ENCODE measurements at places on chromosomes 13 and 19.

DNA sequence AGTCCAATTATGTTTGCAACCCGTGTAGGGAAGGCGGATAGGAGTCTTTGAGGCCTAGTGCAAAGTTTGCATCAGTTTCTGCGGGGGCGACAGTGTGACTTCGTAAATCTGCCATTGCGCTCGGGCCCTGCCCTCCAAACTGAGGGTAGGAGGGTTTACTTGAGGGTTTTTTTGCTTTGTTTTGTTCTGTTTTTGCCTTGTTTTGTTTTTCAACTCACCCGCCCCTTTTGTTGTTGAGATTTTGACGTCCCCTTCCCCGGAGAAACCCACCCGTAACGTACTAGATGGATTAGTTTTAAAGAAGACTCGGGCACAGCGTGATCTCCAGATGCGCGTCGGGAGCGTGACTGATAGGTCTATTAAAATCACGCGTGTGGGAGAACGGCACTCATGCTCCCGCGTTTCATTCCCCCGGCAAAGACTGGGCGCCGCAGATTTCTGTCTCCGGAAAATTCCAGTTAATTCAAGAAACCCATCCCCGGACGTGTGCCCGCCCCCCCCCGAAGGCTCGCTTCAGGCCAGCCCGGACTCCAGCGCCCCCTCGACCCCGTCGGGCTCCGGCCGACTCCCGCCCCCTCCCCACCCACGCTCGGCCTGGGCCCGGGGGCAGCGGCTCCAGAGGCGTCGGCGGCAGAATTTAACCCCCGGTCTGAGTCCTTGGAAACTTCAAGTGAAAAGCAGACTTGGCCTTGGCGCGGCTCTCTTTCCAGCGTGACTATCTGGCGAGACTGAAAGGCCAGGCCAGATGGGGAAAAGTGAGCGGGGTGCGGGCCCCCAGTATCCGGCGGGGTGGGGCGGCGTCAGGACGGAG lies 5.0 kb downstream of the SOX1 start:
- no peak for DNase-seq

GRCh38 chr19:3669947-3670795 lies 30.1 kb downstream of the PIP5K1C start:
- no peak for DNase-seq

GRCh38 chr13:102183509-102184182 lies 218.2 kb downstream of the FGF14 start:
- no peak for DNase-seq

DNA sequence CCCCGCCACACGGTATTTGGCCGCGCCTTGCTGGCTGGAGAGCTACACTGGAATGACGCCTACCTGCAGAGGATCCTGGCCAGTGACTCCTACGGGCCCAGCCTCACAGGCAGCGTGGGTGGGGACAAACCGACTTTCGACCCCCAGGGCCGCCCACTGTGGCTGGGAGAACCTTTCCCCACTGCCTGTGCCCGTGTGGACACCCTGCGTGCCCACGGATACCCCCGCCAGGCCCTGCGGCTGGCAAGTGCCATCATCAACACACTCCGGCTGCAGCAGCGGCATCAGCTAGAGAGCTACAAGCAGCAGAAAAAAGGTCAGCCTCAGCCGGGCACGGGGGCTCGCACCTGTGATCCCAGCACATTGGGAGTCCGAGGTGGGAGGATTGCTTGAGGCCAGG lies 19.3 kb downstream of the ZSWIM4 start:
- no peak for DNase-seq

GRCh38 chr19:33005440-33005839 lies 33.4 kb downstream of the FAAP24 start:
- no peak for DNase-seq

DNA sequence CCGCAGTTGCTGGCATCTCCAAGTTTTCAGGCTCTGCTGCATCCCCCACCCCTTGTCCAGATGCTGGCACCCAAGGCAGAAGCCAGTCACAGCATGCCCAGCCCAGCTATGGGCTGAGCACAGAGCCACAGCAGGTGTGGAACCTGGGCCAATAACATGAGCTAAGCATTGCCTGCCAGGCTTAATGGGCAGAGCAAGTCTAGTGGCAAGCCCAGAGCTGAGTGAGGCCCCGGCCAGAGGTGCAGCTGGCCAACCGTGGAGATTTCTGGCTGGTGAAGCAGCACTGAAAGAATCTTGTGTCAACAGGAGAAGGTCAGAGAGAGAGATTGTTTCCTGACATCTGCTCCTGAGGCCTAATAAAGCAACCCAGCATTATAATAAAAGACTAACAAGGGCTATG lies 111.0 kb downstream of the B3GLCT start:
- DNase-seq: no peak

GRCh38 chr13:41673640-41674039 lies 216.3 kb downstream of the RGCC start:
- no peak for DNase-seq

DNA sequence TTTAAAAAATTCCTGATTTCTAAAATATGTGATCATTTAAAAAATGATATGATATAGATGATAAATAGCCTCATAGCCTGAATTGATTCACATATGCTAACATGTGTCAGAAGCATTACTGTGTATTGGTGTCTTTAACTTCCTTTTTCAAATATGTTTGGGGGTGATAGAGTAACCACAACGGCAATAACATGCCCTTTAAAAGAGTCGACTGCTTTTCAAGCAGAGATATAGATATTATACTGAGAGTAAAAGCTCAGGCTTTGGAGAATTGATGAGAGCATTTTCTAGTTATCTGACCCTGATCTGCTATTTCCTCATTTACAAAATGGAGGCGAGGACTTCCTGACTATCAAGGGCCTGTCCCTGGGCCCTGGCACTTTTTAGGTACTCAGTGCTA lies 260.5 kb downstream of the DCT start:
- DNase-seq: no peak

DNA sequence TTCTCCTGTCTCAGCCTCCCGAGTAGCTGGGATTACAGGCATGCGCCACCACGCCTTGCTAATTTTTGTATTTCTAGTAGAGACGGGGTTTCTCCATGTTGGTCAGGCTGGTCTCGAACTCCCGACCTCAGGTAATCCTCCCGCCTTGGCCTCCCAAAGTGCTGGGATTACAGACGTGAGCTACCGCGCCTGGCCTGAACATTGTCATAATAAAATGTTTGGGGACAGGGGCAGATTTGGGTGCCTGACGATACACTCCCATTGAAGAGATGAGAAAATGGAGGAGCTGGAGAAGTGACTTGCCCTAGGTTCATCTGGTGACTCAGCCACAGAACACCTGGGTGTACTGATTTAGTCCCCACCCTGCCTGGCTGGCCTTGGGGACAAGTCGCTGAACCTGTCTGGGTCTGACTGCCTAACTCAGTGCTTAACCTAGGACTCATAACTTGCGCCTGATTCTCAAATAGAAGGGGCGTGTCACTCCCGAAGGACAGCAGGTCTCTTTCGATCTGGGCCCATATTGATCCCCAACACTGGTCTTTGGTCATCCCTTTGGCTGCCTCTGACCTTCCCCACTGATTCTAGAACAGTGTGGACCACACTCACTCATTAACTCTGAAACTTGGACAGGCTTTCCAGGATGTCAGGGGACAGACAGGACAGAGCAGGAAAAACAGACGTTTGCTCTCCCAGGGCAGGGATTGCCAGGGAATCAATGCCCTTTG lies 7.6 kb upstream of the BICRA start:
- no peak for DNase-seq

DNA sequence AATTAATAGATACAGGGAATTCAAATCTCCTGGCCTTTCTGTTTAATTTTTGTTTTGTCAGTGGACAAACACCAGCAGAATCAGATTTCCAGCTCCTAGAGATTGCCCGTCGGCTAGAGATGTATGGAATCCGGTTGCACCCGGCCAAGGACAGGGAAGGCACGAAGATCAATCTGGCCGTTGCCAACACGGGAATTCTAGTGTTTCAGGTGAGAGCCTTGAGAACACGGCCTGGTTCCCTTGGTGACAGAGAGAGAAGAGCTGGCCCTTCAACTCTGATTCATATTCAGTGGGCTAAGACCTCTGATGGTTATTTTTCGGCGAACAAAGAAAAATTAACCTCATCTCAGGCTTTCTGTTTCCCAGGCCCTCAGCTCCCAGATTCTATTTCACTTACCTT lies 191.3 kb downstream of the STK24 start:
- no peak for DNase-seq

DNA sequence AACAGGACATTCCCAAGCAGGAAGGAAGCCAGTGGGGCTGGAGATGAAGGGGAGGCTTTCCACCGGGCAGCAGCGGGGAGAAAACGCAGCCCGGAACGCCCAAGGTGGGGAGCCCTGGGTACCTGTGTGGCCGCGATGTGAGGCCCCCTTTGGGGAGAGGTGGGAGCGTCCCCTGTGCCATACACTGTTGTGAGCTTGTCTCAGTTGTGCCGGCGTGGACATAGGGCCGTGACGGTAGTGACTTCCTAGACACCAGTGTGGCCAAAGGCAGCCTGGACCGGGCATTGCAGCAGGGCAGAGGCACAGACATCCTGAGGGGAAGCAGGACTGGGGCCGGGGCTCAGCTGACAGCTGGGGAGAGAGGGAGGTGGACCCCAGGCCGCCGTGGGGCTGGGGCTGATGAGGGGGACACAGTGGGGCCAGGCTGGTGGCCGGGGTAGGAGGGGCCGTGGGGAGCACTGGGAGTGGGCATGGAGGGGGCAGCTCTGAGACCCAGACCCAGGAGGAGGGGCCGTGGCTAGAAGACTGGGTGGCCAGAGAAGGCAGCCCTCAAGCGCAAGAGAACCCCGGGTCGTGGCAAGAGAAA lies 38.5 kb upstream of the TFDP1 start:
- DNase-seq: no peak
